H4 (cell line): ENCODE measurements at places on chromosomes 13 and 19. TPM values are rescaled to one million over a fixed set of nuclear protein-coding genes. Genes with fewer than 3 reads are reported as not detected.

Gene SLC8A2
- total RNA-seq, result 0.19 TPM in 1 of 2 replicates, not detected in the other

Gene ETV2
- total RNA-seq, result 2.8 and 4.9 TPM in 2 replicates

GRCh38 chr13:75194717-75195462, 287.1 kb downstream of the TBC1D4 start:
- DNase-seq, result no peak

DNA sequence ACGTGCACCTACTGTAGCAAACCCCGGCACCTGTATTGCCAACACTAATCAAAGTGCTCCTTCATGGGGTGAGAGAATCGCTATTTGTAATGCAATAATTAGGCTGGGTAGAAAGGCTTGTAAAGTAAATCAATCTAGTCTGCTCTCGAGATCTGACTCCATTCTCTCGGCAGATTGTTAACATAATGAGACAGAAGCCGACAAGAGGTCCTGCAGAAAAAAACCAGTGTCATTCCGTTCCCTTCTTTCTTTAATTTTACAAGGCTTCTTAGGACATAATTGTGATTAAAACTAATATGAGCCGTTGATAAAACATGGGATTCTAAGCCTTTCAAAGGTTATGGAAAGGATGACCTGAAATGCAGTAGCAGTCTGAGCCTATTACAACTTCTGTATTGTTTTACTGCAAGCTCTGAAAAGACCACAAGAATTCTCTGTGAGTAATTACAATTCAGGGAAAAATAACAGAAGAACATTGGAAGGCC, 530.0 kb downstream of the PCDH9 start:
- no peak for DNase-seq

GRCh38 chr13:79547211-79548195, 66.5 kb downstream of the NDFIP2 start:
- DNase-seq, result no peak

Gene KISS1R
- not detected in 2 replicates for total RNA-seq

DNA sequence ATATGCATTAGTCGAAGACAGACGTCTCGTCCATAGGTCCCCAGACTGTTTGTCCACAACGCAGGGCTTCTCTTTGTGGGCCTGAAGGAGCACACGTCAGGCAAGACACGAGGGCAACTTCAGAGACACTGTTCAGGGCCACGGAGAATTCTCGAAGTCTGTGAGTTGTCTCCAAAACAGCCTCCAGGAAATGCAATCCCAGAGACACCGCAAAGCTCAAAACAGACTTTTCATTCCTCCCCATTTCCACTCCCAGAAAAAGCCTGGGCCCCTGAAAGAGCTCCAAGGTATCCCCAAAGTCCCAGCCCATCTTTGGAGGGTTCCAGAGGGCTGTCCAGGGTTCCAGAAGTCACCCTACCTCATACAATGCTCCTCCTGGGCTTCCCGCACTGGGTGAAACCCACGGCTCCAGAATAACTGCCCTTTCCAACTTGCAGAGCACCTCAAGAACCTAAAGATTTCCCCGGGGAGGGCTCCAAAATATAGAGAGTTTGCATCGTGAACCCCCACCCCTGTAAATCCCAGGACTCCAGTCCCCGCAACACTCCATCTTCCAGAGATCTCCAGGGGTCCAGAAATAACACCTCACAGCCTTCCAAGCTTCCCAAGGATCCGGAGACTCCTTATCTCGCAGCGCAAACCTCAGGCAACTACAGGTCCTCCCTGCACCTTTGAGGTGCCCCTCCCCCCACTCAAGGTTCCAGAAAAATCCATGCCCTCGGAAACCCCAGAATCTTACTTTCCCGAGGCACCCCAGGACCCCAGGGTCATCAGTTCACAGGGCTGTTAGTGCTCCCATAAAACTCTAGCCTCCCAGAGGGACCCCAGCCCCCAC, 687 bp upstream of the FTL start:
- DNase-seq, result peak; percentile 74

- DNase-seq, result no peak
Observed at GRCh38 chr13:86087244-86087643, 288.0 kb upstream of the SLITRK6 start.

Gene KIR2DL4
- total RNA-seq, result not detected in 2 replicates

DNA sequence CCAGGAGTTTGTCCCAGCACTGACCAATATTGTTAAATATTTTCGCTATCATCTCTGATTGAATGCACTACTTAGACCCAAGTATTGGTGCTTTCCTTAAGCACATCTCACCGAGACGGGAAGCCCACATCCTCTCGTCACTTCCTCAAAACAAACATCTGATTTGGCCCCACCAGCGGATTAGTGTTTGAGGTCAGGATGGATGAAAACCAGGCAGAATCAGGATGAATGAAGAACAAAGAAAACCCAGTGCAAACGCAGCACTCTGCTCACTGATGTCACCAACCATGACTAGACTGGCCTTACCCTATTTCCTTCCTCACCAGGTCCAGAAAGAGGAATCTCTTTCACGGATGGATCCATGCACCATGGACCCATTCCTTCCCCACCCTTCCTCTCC, 6.0 kb downstream of the PLAUR start:
- no peak for DNase-seq

DNA sequence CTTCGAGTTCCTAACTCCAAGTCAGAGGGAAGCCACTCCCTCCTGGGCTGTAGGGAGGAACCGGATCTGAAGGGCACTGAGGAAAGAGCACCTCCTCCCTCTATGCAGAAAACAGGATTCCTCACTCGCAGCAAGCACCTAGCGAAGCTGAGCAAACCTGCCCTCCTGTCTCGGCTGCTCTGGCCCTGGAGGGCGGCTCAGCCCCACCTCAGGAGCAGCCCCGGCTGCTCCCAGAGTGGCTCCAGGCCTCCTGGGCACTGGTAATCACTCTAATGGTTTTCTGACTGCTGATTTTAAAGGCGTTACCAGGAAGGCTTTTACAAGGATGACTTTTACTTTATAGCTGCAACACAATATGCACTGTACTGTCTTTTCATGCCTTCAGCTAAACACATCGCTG, 312.5 kb downstream of the TEX29 start:
- DNase-seq, result no peak

GRCh38 chr19:1177322-1178114, 3.5 kb upstream of the SBNO2 start:
- DNase-seq, result peak; percentile 68

- DNase-seq, result no peak
Observed at GRCh38 chr19:6626764-6627163, 35.8 kb upstream of the CD70 start.

DNA sequence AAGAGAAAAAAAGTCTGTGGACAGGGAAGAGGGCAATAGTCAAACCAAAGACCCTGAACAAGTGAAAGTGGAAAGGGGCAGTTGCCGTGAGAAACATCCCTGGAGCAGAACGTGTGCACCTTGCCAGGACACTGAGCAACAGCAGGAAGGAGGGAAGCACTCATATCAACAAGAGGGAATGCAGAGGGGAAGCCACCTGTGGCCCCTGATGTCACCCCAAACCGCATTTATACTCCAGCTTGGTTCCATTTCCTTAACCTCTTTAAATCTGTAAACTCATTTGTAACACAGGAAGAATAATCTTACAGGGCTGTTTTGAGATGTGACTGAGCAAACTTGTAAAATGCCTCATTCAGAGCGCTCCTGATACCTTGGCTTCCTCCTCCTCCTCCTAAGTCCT, 698.8 kb downstream of the DIAPH3 start:
- no peak for DNase-seq

DNA sequence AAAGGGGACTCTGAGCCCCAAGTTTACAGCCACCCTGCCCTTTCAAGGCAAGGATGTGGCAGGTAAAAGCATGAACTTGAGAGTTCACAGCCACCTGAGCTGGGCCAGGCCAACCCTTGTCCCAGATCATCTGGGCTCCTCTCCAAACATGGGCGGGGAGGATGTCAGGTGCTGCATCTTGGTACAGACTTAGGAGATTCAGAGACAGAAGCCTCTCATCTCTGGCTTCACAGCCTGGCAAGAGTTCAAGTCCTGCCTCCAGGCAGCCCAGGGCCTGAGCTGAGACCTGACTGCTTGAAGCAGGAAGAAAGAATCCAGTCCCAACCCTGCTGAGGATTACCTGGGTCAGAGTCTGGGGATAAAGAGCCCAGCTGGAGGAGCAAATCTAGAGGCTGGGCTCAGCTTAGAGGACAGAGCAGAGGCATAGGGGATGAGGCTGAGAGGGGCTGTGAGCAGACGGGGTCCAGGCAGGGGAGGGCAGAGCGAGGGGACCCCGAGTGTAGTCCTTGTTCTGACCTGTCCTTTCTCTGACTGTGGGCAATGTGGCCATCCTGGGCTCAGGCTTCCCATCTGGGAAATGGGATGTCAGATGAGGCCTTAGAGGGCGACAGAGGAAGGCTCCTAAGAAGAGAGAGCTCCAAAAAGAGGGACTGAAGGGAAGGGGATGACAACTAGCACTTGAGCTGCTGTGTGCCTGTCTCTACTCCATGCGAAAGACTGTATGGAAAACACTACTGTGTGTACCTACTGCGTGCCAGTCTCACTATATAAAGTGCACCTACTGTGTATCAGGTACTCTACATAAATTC, 6.6 kb upstream of the OR10H5 start:
- no peak for DNase-seq

DNA sequence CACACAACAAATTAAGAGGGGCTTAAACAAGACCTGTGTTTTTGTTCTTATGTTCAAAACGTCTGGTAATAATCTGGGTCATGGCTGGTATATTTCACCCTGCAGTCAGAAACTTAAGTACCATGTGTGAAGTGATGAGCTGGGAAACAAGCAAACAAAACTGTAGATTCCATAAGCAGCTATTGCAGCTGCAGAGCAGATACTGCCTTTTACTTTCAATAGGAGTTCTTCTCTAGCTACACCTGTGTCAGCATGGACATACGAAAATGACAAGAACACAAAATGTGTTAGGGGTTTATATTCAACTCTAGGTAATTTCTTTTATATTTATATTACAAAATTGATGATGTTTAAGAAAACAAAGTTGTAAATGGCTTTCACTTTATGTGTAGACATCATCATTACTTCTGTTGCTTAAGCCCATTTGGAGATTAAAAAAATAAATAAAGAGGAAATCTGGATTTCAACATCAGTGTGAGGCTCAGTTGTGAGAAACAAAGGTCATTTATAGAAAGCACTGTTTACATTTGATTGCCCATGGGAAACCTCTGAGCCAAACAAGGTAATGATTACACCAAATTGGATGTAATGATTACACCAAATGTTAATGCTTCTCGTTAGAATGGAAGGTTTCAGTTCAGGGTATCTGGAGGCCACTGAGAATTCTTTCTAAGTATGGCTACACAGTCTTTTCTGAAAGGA, 451.0 kb upstream of the SLC10A2 start:
- no peak for DNase-seq

Gene ATF5
- 16.0 and 19.0 TPM in 2 replicates for total RNA-seq

GRCh38 chr19:8503510-8503909, 1.1 kb upstream of the PRAM1 start:
- no peak for DNase-seq

Gene SYNE4
- 0.60 and 0.94 TPM in 2 replicates for total RNA-seq

Gene NCR1
- total RNA-seq, result 0.06 TPM in 1 of 2 replicates, not detected in the other

Gene FCER2
- total RNA-seq, result not detected in 2 replicates

DNA sequence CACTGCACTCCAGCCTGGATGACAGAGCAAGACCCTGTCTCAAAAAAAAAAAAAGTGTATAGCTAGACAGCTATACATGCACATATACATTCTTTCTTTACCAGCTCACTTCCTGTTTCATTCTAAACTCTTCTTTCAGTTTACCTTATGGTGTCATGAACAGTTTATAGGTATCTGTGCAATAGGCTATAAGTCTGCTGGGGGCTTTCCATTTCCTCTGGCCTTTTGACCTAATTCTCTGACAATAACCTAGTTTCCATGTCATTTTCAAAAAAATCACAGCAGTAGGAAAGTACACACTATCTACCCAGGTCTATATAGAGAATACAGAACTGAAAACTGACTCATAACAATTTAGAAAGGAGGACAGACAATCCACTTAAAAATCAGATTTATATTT, 24.4 kb upstream of the URAD start:
- DNase-seq, result no peak

Gene ZNF8
- total RNA-seq, result 3.1 and 4.3 TPM in 2 replicates

GRCh38 chr13:113650731-113651148, 7.3 kb downstream of the ATP4B start:
- no peak for DNase-seq

Gene CYP4F8
- total RNA-seq, result not detected in 2 replicates

Gene EDDM13
- not detected in 2 replicates for total RNA-seq

Gene EHD2
- total RNA-seq, result 16.9 and 19.9 TPM in 2 replicates
